ENCODE measurements at places on chromosomes 2 and 18.

GRCh38 chr2:1702186-1702565 is 42.1 kb downstream of the PXDN start:
- no peak for DNase-seq

GRCh38 chr2:230441227-230441897 is 25.4 kb downstream of the SP100 start:
- peak; percentile 60 for DNase-seq

GRCh38 chr18:33755931-33756560 is 178.0 kb downstream of the ASXL3 start:
- no peak for DNase-seq

- no peak for DNase-seq
These were observed 11.3 kb upstream of the CIB4 start for GRCh38 chr2:26652361-26653041.

DNA sequence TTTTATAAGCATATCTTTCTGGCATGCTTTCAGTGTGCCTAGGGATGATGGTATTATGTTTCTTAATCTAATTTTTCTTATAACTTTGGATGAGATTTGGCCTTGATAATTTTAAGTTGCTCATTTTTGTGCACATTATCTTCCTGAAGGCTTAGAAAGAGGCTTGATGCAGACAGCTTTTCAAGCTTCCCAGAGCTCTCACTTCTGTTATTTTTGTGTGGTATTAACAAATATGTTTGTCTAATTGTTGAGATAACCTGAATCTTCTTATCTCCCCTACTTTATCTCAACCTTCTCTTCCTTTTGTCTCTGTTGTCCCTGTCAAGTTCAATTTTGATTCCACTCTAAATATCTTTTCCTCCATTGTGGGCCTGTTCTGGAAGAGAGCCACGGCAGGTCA is 113.2 kb upstream of the LRRTM1 start:
- DNase-seq, result no peak

- DNase-seq, result no peak
These were observed 22.5 kb downstream of the MOB4 start for GRCh38 chr2:197538412-197538811.

DNA sequence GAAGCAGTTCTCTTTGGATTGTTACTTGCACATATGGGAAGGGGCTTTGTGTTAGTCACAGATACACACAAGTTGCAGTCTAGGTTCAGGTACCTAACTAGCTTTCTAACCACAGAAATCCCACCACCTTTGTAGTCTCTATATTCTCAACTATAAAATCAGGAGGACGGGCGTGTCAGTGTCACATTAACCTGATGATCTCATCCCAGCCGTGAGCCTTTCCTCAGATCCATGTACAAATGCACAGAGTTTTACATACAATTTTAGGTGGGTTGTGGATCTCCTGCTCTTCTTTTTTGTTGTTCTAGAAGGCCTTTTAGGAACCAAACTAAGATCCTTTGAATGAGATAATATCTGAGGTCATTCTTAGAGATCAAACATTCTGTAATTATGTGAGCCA is 94.0 kb downstream of the ZNF532 start:
- DNase-seq, result no peak

DNA sequence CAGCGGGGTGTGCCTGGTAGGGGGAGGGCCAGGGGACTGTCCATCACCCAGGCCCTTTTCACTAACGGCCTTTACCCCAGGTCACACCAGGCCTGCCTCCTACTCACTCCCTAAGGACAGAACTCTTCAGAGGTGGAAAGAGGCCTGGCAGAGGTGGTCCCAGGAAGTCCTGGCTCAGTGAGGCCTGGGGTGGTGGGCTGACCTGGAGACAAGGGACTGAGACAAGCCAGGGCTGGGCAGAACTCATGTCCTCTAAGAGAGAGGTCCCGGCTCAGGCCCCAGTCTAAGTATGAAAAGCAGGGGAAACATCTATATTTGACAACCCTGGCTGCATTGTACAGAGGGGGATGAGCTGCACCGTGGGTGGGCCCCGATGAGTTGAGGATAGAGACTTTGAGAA is 65.9 kb upstream of the TEX51 start:
- DNase-seq, result no peak

DNA sequence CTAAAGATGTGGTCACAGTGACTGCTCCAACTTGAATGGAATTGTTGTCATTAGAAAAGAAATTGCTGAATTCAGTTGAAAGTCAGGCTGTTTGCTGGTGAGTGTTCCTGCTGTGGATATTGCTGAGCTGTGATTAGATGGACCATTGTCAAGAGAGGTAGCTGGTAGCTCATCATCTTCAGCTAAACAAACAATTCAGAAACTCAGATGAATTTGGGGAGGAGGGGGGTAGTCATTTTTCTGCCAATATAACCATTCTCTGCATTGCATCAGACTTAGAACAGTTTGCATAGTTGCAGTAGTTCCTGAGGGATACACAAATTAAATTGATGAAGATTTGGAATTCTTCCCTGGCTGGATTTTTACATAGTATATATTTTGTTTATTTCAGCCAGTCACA is 108.3 kb downstream of the MTCL1 start:
- DNase-seq, result no peak

GRCh38 chr2:45312275-45312674 is 298.8 kb downstream of the SRBD1 start:
- DNase-seq, result no peak

DNA sequence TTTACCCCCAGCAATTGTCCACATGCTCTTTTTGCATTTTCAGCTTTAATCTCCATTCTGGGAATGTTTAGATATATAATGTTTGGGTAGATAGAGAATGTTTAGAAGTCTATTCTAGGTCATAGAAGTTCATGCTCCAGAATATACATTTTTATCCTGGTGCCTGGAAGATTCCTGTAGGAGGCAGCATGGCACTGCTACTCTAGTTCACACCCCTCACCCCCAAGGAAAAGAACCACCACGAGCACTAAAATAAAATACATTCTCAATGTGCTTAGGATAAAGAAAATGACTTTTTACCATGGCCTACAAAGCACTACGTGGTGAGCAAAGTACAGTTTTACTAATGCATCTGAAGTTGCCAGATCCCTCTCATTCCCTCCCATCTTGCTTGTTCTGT is 53.8 kb downstream of the MYO1B start:
- DNase-seq, result no peak

DNA sequence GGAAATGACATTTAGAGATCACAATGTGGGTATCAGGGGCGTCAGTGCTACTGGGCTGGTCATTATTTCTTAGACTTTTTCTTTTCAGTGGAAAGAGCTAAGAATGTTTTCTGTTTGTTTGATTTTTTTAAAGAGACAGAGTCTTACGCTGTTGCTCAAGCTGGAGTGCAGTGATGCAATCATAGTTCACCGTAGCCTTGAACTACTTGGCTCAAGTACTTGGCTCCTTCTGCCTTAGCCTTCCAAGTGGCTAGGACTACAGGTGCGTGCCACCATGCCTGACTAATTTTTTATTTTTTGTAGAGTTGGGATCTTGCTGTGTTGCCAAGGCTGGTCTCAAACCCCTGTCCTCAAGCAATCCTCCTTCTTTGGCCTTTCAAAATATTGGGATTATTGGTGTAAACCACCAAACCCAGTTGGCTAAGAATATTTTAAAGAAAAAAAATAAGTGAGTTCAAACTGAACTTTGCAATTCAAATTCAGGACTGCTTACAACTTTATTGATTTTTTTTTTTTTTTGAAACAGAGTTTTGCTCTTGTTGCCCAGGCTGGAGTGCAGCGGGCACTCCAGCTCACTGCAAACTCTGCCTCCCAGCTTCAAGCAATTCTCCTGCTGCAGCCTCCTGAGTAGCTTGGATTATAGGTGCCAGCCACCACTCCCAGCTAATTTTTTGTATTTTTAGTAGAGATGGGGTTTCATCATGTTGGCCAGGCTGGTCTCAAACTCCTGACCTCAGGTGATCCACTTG is 154.2 kb downstream of the MIB1 start:
- DNase-seq, result no peak

GRCh38 chr2:6196449-6196848 is 504.3 kb downstream of the SOX11 start:
- DNase-seq, result no peak

GRCh38 chr18:12409469-12409868 is 1.7 kb downstream of the PRELID3A start:
- no peak for DNase-seq

GRCh38 chr18:11884396-11885030 is 23.6 kb downstream of the MPPE1 start:
- DNase-seq, result no peak

- no peak for DNase-seq
These were observed 240.2 kb downstream of the SH3BP4 start for GRCh38 chr2:235191978-235192377.

GRCh38 chr2:232880764-232881351 is 10.8 kb downstream of the SNORC start:
- no peak for DNase-seq

DNA sequence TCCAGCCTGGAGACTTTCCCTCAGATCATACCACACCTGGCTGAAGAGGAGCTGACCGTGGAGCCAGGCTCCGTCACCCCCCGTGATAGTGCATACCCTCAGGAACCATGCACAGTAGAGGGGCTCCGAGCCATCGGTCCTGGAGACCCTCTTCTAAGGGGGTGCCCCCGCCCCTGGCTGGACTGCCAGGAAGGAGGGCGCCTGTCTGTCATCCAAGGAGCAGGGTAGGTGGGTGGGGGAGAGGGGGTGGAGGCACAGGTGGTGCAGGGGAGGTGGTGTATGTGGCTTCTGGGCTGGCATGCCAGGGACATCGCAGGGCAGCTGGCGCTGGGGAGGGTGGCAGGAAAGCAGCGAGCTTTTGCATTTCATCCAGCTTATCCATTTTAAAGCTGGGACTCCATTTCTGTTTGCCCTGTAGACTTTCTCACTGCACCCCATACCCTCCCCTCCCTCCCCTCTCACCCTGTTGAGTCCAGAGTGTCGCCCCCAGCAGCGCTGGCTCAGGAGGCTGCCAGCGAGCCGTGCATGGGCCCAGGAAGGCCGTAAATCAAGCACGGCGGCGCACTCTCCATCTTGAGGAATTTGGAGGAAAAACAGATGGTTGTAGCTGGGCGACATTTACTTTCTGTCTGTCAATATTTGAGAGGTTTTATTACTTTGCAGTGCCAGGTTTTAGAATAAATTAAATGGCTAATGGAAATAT is 56.2 kb upstream of the HS6ST1 start:
- DNase-seq, result no peak

GRCh38 chr2:61855318-61855613 is 1.4 kb upstream of the FAM161A start:
- no peak for DNase-seq

DNA sequence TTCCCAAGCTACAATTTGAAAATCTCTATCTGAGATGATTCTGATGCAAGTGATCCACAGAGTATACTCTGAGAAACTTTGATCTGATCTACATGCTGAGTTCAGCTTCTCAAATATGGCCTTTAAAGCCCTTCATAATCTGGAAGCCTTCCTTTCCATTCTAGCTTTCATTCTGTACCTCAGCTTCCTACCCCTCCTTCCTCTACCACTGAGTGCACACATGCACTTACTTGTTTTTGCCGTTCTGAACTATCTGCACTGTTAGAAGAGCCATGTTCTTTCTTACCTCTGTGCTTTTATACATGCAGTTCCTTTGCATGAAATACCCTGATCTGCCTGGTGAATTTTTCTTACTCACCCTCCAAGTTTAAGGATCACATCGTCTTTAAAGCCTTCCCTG is 25.0 kb downstream of the REL start:
- no peak for DNase-seq

- no peak for DNase-seq
These were observed 18.4 kb downstream of the PREPL start for GRCh38 chr2:44342854-44343253.

DNA sequence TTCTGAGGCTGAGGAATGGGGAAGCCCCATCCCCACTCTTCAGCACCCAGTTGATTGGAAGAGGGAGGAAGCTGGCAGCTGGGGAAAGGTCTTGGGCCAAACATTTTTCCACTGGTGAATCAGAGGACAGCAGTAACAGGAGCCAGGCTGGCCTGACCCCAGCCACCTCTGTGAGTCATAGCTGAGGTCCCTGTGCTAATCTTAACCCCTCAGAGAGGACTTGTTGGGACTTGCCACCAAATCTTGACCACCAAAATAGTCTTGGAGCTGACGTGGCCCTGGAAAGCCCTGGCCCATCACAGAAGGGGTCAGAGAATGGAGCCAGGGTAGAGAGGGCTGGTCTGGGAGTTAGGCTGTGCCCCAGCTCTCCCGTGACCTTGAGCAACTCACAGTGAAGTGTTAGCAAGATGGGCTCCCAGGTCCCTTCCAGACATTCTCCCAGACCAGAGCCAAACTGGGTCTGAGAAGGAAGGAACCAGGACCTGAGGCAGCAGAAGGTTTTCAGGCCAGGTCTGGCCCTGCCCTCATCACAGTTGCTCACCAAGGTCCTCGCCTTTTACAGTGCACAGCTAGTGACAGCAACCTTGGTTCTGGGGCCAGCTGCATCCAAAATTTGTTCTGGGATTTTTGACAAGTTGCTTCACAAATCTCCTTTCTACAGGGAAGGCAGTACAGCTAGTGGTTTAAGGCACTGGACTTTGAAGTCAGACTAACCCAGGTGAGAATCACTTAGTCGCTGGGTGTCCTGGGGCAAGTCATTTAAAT is 266.6 kb downstream of the CYP26B1 start:
- no peak for DNase-seq

- DNase-seq, result no peak
These were observed 34.2 kb upstream of the TTR start for GRCh38 chr18:31557446-31557845.

GRCh38 chr2:218192902-218193430 is 24.0 kb upstream of the ARPC2 start:
- DNase-seq, result no peak

DNA sequence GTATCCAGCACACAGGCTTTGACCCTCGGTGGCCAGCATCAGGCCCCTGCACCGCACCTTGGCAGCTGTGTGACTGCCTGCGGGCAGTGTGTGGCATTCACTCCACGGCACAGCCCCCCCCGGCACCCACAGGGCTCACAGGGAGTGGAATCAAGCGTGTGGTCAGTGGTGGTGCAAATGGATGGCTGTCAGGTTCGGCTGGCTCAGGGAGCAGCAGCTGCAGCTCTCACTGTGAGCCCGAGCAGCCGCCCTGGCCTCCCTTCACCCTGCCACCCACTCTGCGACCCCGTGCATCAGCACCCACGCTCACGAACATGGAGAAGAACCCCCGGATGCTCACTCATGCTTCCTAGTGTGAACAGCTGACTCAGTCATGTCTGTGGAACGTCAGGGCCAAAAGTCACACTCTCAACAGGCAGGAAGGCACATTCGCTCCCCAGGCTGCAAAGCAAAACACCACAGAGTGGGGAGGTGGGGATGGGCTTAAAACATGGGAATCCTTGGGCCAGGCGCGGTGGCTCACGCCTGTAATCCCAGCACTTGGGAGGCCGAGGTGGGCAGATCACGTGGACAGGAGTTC is 41.5 kb upstream of the GPC1 start:
- DNase-seq, result no peak

DNA sequence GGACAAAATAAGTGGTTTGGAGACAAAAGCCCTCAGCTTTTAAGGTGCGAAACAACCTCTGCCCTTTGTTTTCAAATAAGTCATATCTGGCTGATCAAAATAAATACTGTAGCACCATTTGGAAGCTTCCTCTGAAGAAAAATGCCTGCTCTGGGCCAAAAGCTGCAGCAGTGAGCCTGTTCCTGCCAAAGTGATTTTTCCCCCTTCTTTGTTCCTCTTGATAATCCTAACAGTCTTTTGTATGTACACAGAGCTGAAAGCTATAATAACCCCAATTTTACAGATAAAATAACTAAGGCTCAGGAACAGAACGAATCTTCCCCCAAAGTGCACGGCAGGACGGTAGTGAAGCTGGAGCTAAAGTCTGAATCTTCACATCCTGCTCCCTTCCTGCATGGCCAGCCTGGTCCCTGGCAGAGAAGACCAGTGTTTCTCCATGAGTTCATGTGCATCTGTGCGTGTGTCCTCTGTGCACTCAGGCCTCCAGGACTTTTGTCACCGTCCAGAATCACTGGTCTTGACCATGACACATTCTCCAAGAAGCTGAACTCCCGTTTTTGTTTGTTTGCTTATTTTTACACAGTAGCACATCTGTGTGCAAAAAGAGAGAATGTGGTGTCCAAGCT is 2114.1 kb upstream of the PIK3C3 start:
- no peak for DNase-seq
